Left hindlimb (tissue), 1 donor: ENCODE measurements at places on chromosomes 7 and 10.

- DNase-seq: no peak
Measured at GRCh38 chr10:97224483-97225435, 39.0 kb upstream of the SLIT1 start.

DNA sequence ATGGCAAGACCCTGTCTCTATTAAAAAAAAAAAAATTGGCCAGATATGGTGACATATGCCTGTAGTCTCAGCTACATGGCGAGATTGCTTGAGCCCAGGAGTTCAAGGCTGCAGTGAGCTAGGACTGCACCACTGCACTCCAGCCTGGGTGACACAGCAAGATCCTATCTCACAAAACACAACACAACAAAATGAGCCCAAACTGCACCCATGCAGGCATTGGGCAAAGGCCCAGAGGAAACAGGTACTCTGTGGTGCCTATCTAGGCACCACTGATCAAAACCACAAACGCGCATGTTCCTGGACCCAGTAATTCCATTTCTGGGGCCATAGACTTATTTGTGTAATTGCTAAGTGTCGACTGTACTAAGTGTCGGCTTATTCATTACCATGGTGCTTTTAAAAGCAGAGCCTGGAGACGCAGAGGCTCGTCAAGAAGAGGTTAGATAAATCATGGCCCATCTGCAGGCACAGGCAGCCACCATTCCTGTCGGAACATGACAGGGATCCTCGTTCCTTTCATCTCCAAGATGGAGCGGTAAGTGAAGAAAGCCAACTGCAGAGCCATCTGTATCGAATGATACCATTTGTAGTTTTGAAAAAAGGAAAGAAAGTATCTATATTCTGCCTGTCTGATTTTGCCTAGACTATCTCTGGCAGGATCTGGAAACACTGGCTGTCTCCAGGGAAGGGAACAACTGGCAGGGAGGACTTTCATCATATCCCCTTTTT lies 160.4 kb upstream of the RHEB start:
- DNase-seq: no peak

GRCh38 chr10:38007991-38008390 lies 2.5 kb upstream of the ZNF33A start:
- DNase-seq: no peak

DNA sequence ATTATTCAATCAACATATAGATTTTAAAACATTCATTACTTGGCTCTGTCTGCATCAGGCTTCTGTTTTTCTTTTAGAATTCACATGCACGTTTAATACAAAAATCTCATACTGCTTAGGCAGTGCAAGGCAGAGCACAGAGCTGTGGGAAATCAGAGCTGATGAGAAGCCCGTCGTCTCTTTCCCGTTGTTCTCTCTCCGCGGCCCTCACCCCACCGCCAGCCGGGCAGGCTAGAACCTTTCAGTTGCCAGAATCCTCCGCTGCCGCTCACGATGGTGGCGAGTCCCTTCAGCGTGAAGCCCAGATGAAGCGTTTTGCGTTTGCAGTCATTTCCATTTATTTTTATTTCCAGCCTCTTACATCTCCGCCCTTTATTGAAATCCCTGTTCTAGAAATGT lies 648.2 kb downstream of the SDK1 start:
- DNase-seq: no peak

DNA sequence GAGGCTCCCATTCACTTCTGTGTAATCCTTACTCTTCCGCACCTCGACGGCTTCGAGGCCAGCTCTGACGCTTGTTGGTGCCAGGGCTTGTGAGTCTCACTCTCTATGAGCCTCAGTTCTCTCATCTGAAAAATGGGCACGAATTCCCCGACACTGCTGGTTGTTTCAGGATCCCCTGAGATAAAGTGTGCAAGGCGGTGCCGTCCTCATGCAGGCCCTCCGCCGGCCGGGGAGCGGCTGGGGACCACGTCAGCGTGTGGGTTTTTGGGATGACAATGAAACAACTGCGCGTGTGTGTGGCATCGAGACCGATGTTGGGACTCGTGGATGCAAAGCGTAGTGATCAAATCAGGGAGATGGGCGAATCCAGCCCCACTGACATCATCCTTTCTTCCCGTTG lies 75.6 kb downstream of the FOXL3 start:
- DNase-seq: no peak

- DNase-seq: no peak
Measured at GRCh38 chr7:26507108-26507987, 215.7 kb downstream of the SNX10 start.

DNA sequence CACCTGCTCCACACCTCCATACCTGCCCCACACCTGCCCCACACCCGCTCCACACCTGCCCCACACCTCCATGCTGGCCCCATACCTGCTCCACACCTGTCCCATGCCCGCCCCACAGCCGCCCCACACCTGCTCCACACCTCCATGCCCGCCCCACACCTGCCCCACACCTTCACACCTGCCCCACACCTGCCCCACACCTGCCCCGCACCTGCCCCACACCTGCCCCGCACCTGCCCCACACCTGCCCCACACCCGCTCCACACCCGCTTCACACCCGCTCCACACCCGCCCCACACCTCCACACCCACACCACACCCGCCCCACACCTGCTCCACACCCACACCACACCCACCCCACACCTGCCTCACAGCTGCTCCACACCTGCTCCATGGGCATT lies 53.0 kb downstream of the PARP12 start:
- no peak for DNase-seq

- no peak for DNase-seq
Measured at GRCh38 chr7:66669088-66669487, 40.4 kb downstream of the KCTD7 start.

GRCh38 chr7:90931986-90932916 lies 332.0 kb upstream of the FZD1 start:
- peak; percentile 35 for DNase-seq

DNA sequence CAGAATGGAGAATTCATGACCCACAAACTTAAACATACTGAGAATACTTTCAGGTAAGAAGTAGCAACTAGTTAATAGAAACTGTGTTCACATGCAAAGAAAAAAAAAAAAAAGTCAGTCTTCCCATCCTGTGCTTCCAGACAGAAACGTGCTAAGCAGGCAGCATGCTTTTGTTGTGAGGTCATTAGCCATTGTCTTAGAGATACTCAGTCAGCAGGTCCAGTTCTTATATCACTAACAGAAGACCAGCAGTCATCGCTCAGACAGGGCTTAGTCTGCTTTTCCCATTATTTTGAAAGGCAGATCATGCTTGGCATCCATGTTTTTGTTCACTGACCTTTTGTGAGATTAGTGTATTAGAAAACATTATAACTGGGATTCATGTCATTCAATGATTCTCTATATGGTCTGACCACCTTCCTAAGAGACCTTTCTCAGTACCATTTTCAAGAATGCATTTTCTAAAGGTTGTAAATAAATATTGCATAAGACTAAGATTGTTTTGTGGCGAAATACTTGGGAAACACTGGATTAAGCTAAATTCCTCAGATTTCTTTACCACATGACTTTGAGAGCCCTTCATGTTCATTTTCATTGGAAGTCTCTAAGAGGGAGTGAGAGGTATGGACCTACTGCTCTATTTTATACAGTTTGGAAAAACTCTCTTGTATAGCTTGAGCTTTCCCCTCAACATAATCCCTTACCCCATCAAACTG lies 45.0 kb upstream of the AGBL3 start:
- DNase-seq: no peak

GRCh38 chr7:39504963-39505362 lies 61.2 kb upstream of the YAE1 start:
- no peak for DNase-seq
